Mesenteric fat pad (tissue), 1 donor: ENCODE measurements at places on chromosomes 4 and X. TPM values are rescaled to one million over a fixed set of nuclear protein-coding genes. Genes with fewer than 3 reads are reported as not detected.

KLHL13 gene
- 2.5 TPM for total RNA-seq

ADH7 gene
- not detected for total RNA-seq

DNA sequence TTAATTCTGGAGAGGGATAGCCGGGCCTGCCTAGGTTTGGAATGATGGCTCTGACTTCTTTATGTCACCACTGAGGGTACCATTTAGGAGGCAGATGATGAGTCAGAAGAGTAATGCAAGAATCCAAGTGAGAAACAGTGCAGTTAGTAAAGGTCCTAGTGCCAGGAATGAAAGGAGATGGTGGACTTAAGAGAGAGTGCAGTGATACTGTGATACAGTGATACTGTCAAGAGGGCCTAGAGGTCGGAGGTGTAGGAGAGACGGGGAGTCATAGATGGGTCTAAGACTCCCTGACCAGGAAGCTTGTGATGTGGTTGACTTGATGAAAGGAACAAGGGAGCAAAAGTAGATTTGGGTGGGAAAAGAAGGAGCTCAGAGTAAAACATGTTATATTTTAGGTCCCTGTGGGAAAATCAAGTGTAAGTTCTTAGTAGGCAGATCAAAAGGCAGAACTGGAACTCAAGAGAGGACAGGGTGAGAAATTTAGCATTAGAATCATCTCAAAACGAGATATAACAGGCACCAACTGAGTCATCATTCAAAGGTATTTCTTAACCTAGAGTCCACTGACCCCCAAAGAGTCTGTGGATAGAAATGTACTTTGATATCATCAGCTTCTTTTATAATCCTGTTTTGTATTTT, 85.0 kb downstream of the NFKB1 start:
- DNase-seq, result no peak

DNA sequence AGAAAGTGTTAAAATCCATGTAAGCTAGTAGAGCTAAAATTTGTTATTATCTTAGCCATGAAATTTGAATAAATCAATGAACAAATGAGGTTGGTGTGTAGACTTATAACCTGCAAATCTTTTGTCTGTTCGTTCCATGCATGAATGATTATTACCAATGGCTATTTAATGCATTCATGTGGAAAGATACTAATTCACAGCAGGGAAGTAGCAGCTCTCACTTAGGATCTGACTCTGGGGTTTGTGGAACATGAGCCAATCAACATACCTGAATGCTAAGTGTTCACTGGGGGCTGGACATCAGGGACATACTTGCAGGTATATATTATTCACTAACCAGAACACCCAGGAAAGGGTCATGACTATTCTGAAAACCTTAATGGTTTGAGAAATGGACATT, 444.1 kb downstream of the STIM2 start:
- no peak for DNase-seq
